T-cell (primary cell): ENCODE measurements at places on chromosomes 4 and X. TPM values are rescaled to one million over a fixed set of nuclear protein-coding genes. Genes with fewer than 3 reads are reported as not detected.

- DNase-seq = no peak
Observed at GRCh38 chrX:15475021-15475420, 18.1 kb downstream of the PIR start.

- DNase-seq = no peak
Observed at GRCh38 chr4:14827111-14827510, 175.2 kb upstream of the CPEB2 start.

DNA sequence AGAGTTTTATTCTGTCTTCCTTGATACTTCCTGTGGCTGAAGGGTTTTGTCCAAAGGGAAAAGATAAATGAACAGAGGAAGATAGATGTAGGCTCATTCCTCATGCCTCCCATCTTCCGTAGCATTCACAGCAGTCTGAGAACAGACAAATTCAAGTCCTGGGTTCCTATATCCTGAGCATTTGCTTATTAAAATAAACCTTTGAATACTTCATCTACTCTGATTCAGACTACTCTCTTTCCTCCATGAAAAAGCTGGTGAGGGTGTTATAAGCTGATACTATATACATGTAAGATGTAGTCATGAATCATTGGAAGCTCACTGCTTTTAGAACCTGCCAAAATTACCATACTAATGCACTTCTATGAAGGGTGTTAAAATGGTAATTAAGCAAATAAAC lies 61.2 kb downstream of the GAB1 start:
- no peak for DNase-seq

Gene KIAA1210
- total RNA-seq = not detected

DNA sequence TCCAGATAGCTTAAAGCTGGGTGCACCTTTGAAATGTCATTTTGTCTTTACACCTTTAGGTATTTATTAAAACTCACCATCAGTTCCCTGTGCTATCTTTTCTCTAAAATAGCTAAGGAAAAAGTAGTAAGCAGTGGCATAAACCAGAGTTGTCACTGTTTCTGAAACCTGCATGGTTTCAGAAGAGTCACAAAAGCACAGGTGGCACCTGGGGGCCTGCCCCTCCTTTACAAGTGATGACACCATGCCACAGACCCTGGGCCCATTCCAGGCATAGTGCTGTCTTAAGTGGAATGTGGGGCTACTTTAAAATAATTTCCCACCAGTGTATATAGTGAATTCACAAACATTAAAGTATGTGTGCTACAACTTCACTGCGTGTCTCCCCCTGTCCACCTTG lies 47.8 kb downstream of the DCUN1D4 start:
- DNase-seq = no peak

DNA sequence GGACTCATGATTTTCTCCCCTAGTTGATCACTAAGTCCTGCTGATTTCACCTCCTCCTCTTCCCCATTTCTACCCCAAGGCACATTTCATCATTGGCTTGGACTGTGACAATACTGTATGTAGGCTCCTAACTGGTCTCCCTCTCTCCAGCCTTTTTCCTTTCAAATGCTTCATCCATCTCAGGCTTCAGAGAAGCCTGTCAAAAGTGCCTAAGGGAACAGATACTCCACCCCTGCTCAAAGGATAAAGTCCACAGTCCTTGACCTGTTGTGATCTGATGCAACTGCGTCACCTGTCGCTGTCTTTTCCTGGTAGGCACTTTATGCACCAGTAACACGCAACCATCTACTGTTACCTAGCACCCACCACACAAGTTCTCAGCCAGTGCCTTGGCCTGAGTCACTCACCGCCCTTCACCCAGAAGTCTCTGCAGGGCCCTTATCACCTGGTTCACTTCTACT lies 12.8 kb downstream of the SCARB2 start:
- no peak for DNase-seq

Gene HPF1
- total RNA-seq = 13.4 TPM

GRCh38 chr4:71472946-71473345 lies 134.1 kb downstream of the SLC4A4 start:
- DNase-seq = no peak

DNA sequence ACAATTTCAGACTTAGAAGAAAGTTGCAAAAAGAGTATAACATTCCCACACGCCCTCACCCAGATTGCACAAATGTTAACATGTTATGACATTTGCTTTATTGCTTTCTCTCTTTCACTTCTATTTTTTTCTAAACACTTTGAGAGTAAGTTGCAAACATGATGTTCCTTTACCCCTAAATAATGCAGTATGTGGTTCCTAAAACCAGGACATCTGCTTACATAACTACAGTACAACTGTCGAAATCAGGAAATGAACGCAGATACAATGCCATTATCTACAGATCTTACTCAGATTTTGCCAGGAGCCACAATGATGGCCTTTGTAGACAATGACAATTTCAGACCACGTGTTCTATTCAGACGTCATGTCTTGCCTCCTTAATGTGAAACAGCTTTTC lies 22.4 kb downstream of the SH3TC1 start:
- DNase-seq = no peak

- no peak for DNase-seq
Observed at GRCh38 chr4:138894011-138894410, 121.6 kb upstream of the NOCT start.

GRCh38 chr4:183620421-183620820 lies 38.6 kb downstream of the RWDD4 start:
- DNase-seq = no peak

- DNase-seq = no peak
Observed at GRCh38 chr4:89305712-89306437, 1.7 kb downstream of the GPRIN3 start.
